ENCODE measurements at places on chromosomes 6 and 20.

GRCh38 chr6:30029588-30029987, 31.5 kb upstream of the POLR1H start:
- DNase-seq = no peak

DNA sequence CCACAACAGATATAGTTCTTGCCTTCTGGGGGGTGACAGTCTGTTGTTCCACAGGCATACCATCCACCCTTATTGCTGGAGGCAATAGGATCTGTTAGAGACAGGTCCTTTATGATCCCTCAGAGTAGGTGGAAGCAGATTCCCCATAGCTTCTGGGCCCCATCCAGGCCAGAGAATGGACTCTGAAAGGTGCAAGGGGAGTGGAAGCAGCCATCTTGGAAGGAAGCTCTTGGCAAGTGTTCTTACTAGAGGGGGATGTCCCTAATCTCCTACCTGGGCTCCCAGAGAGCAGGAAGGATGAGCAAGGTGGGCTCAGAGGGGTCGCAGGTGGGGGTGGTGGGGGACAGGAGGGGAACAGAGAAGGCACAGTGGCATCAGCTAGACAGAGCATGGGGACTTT, 33.4 kb downstream of the CEBPB start:
- DNase-seq = no peak

GRCh38 chr6:78781001-78781400, 86.3 kb upstream of the IRAK1BP1 start:
- no peak for DNase-seq

GRCh38 chr6:131062241-131063027, 611 bp downstream of the EPB41L2 start:
- DNase-seq = peak; percentile 91

DNA sequence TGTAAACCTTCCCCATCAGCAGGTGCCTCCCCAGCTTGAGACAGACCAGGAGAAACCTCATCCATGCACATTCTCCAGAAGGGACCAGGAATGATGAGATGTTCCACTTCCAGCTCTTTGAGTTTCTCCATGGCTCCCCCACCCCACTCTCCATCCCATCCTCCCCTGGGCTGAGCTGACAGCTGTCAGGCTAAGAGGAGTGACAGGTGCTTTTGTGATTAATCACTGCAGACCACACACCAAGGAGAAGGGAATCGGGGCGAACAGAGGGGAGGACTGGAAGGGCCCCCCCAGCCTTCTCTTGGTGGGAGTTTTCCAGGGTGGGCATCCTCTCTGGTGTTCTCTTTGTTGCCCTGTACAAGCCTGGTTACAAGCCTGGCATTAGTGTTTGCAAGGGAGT, 56.1 kb upstream of the ZFAND3 start:
- DNase-seq = no peak

DNA sequence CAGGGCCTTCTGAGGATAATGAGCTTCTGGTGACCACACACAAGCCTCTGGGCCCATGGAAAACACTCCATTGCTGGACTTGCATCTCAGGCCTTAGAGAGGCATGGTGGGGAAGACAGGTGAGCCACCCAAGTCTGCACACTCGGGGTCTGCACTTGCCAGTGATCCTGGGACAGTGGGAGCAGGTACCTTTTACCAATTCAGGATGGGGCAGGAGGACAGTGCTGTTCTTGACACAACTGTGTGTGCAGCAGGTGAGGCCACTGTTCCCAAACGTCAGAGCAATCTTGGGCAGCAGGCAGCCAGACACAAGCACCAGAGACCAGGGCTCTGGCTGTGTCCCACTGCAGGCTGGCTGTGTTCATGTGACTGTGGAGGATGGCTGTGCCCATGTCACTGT, 221.3 kb downstream of the ERMARD start:
- no peak for DNase-seq

GRCh38 chr6:88614316-88614877, 349.0 kb downstream of the RNGTT start:
- DNase-seq = no peak

GRCh38 chr6:53825532-53826321, 30.9 kb downstream of the LRRC1 start:
- no peak for DNase-seq

DNA sequence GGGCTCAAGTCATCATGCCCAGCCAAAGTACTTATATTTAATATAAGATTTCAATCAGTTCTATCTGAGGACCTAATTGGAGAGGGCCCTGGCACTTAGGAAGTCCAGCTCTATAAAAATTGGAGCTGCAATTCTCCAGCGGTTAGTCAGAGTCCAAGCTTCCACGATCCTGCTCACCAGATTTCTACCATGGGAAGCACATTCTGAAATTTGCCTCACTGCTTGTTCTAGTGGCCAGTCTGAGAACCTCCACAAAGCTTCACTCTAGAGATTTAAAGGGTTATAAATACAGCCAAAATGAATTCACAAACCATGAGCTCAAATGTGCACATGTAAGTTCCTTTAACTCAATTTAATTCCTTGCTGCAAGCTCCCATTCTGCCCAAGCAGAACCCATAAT, 33.5 kb downstream of the PNLDC1 start:
- DNase-seq = no peak

- DNase-seq = peak; percentile 96
Observed at GRCh38 chr6:46170357-46171289, at the start of gene ENPP5. ENPP5 (minus strand) TSS chr6:46170980; CDS start chr6:46168262, 2,718 bp downstream.

- no peak for DNase-seq
Observed at GRCh38 chr20:39133201-39133600, 171.1 kb downstream of the DHX35 start.

DNA sequence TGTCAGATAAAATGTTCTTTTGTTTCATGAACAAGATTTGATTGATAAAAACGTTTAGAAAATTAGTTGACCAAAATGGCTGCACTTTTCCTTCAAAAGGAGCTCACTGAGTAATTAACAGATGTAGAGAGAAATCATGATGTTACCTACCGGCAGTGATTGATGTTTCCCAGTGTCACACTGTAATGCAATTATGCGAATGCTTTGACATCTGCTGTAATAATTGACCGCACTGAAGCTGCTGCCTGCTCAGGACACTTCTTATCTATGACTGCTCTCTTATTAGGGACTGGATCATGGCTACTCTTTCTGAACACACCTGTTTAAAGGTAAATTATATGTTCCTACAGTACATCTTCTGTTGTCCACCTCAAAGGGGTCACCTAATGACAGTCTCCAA, 94.6 kb downstream of the GPR63 start:
- no peak for DNase-seq

- DNase-seq = no peak
Observed at GRCh38 chr20:33401921-33402369, 626 bp upstream of the CDK5RAP1 start.

- no peak for DNase-seq
Observed at GRCh38 chr20:19522071-19522801, 235.8 kb upstream of the RIN2 start.

GRCh38 chr6:39193201-39193791, 36.0 kb downstream of the KCNK5 start:
- no peak for DNase-seq

DNA sequence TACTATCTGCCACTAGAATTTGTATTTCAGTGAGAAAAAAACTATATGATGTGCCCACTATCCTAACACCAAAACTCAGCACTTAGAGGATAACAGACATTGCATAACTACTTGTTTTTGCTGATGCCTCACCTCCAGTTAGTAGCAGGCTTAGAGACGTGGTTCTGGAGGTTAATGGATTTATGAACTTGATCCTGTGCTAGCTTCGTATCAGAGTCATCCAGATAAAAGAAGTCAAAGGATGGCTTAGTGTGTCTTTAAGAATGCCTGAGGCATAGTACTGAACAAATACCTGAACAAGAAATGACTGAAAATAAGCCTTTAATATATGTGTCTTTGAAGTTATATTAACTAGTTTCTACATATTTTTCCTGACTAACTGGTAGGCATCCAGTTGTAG, 414.9 kb upstream of the PTCHD4 start:
- no peak for DNase-seq

- no peak for DNase-seq
Observed at GRCh38 chr6:155317186-155317585, 2.9 kb upstream of the TFB1M start.

DNA sequence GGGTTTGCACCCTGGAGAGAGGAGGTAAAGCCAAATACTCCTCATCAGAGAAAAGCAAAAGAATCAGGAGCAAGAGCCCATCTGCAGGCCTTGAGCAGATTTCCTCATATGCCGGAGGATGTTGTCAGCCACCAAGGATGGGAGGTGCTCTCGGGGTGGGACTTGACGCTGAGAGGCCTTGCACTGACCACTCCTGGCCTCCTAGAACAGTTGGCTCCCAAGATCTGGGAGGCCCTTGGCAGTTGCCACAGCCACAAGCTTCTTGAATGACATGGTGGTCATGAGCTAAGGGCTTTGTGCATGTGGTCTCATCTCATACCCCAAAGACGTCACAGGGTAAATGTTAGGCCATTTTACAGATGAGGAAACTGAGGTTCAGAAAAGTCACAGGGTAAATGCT, 75.2 kb upstream of the PMEPA1 start:
- DNase-seq = no peak

DNA sequence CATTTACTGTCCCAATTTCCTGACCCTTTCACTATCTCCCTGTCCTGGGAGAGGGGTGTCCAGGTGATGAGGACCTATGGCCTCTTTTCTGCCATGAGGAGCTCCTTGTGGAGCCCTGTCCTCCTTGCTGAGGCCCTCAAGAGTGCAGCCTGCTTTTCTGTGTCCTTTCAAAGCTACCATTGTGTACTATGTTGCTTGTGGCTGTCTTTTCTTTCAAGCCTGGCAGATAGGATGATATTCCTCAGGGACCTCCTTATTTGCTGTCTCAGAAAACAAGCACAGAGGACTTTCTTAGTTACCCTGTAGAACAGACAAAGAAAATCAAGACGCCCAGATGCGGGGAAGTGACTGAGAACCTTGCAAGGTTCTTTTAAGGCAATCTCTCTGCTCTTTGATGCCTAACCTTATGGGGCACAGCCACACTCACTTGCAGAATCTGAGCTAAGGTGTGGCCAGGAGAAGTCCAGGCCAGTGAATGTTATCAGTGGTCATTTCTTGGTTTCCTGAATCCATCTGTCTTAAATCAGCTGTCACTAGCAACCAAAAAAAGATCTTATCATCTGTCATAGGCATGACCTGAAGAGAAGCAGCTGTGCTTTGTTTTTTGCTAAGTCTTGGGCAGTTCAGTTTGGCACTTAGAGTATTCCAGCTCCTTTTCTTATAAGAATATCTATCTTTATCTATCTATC, 17.2 kb downstream of the CARMIL1 start:
- no peak for DNase-seq

GRCh38 chr6:91291071-91291470, 704.2 kb upstream of the MAP3K7 start:
- DNase-seq = no peak

DNA sequence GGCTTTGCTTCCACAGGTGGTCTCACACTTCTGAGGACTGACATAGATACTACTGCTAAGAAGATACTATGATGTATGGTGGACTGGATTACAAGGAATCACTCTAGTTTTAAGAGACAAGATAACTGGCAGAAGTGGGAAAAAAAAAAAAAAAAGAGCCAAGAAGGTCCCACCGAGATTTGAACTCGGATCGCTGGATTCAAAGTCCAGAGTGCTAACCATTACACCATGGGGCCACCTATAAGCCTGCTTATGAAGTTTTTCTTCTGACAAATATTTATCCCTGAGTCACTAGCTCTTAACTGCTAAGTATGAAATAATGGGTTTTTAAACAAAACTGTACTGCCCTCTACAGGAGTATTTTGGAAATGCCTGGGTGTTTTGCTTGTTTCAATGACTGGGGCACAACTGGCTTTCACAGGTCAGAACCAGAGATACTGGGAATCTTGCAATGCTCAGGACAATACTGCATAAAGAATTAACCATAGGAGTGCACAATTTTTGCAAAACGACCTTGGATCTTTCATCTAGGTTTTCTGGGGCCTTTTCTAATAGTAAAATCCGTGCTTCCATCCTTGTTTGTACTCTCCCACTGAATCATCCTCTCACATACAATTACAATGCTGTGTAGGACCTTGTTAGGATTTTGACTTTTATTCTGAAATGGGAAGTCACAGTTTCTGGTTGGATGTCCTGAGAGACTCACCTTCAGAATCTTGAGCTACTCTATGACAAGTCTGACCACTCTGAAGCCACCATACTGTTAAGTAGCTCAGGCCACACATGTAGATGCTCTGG, 116.3 kb downstream of the OR2B2 start:
- peak; percentile 26 for DNase-seq

DNA sequence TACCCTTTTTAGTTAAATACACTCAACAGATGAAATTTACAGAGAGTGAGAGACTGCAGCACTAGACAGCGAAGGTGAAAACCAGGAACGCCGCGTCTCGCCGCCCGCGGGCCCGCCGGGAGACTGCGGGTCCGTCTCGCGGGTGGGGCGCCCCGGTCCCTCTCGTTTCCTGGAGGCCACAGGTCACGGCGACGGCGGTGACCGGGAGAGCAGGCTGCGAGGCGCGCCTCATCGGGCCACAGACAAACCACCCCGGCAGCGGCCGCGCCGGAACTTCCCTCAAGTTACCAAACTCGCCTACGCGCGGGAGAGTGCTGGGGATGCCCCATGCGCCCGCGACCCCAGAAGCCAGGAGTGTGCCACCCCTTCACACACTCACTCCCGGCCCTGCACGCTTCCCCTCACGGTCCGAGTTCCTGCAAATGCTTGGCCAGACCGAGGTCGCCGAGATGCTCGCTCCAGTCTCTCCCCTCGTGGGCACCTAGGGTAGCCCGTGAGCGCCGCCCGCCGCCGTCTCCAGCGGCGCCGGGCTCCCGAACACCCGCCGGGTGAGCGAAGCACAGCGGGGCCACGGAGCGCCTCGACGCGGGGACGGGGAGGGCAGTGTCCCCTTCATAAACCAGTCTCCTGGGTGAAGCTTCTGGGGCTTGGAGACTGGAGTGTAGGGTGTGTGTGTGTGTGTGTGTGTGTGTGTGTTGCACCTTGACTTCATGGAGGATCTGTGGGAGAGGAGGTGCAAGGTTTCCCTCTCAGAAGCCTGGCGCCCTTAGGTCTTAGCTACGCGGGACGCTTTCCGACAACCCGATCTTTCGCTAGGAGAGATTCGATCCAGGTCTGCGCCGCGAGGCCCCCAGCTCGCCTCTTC, 1.4 kb downstream of the BACH2 start:
- DNase-seq = peak; percentile 27

DNA sequence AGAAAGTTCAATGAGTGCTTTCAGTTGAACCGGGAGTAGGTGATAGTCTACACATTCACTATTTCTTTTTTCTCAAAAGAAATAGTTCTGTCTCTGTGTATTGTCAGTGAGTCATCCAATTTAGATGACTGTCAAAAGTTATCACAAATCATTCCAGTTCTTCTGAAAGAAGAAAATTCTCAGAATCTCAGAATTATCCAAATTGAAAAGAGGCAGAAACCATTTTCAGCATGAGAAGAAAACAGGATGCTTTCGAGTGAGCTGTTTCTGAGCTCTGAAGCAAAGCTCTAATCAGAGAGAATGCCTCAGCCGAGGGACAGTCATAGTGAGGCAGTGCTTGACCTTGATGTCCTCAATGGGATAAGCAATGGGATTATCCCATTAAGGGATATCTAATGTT, 97.9 kb downstream of the HUS1B start:
- no peak for DNase-seq

GRCh38 chr20:34249291-34249690, 8.1 kb downstream of the ASIP start:
- DNase-seq = peak; percentile 26

Data from upper lobe of left lung (tissue), 6 donors.